Stimulated activated CD4-positive, alpha-beta T cell treated with anti-CD3 and anti-CD28 coated beads, Interleukin-4, amount 100 ng/mL, for 48 hours (primary cell): ENCODE measurements at places on chromosomes 4 and X.

GRCh38 chr4:15765910-15766697 lies 12.0 kb upstream of the CD38 start:
- no peak for DNase-seq

GRCh38 chrX:38515291-38515690 lies 46.1 kb upstream of the TSPAN7 start:
- no peak for DNase-seq

DNA sequence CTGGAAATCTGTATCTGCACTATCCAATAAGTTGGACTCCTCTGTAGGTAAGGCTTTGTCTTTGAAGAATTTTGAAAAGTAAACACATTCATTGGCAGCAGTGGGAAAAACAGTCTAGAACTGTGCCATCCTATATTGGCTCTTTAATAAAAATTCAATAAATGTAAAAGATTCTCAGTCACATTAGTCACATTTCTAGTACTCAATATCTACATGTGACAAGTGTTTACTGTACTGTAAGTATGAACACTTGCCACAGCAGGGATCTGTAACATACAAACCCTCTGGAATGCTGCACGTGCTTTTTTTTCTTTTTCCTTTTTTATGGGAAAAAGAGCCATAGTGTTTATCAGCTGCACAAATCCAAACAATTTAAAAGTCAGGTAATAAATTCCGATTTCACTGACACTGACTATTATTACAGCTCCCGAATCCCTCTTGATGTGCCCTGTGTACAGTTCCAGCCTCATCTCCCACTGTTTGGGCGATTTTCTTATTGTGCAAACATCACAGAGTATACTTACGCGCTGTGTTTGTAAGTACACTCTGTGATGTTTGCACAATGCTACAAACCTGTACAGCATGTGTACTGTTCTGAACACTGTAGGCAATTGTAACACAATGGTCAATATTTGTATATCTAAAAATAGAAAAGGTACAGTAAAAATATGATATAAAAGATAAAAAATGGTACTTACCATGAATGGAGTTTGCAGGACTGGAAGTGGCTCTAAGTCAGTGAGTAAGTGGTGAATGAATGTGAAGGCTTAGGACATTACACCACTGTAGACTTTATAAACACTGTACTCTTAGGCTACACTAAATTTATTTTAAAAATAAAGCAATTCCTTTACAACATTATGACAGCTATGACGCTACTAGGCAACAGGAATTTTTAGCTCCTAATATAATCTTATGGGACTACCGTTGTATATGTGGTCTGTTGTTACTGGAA lies 8.7 kb downstream of the PYURF start:
- DNase-seq: no peak

- DNase-seq: no peak
Measured at GRCh38 chr4:37483610-37484009, 202.6 kb downstream of the RELL1 start.

- DNase-seq: no peak
Measured at GRCh38 chr4:53890461-53890860, 173.9 kb downstream of the CHIC2 start.

DNA sequence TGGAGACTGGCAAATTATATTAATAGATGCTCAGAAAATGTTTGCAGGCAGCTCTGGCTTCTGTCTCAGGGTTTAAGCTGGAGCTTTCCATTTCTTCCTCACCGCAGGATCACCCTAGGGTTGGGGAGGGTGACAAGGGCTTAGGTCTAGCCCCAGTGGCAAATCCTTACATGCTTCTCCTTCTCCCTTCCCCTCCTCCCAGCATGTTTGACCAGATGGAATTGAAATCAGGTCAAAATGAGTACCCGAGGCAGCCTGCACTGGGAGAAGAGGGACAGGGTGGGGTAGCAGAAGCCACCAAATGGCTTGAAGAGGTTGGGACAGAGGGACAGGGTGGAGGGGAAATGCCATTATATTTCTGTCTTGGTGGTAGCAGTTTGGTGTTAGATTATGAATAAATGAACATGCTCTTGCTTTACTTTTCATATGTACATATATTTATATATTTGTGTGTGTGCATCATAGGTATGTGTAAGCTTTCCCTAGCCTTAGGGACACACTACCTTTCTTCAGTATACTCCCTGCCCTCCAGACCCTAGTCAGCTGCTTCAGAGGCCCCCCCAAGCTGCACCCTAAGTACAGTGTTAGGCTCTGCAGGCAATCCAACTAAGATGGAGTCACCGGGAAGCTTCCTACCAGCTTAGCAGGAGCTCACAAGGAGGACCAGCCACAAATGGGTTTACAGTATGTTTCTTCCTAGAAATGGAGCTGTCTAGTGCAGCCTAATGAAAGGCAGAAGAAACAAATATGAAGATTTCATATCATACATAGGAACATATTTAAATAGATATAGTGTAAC lies 1.8 kb downstream of the TMEM35A start:
- DNase-seq: no peak

DNA sequence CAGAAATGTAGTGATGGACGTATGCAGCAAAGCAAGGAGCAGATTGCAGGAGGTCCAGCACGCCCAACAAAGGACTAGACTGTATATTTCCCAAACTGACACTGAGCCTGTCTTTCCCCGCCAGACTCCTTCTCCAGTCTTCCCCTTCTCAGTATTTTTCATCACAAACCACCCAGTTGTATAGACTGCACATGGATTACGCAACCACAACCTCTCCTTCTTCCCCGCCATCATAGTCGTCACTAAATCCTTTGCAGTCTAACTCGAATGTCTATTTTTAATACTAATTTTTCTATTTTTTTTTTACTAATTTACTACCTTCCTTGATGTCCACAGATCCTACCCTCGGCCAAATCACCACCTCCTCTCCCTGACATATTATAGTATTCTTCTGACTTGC lies 105.4 kb downstream of the MTNR1A start:
- DNase-seq: no peak

DNA sequence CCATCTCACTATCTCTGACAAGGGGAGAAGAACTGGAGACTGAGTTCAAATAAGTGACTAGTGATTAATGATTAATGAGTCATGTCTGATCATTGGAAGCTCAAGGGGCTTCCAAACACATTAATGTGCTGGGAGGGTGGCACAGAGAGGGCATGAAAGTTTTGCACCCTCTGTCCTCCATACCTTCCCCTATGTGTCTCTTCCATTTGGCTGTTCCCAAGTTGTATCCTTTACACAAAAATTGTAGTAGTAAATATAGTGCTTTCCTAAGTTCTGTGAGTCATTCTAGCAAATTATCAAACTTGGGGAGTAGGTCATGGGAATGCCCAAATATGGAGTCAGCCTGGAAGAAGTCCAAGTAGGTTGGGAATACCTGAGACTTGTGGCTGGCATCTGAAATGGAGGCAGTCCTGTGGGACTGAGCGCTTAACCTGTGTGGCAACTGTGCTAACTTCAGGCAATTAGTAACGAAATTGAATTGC lies 4.1 kb upstream of the FAM200B start:
- no peak for DNase-seq

- DNase-seq: no peak
Measured at GRCh38 chrX:20654596-20655106, 387.9 kb upstream of the RPS6KA3 start.

DNA sequence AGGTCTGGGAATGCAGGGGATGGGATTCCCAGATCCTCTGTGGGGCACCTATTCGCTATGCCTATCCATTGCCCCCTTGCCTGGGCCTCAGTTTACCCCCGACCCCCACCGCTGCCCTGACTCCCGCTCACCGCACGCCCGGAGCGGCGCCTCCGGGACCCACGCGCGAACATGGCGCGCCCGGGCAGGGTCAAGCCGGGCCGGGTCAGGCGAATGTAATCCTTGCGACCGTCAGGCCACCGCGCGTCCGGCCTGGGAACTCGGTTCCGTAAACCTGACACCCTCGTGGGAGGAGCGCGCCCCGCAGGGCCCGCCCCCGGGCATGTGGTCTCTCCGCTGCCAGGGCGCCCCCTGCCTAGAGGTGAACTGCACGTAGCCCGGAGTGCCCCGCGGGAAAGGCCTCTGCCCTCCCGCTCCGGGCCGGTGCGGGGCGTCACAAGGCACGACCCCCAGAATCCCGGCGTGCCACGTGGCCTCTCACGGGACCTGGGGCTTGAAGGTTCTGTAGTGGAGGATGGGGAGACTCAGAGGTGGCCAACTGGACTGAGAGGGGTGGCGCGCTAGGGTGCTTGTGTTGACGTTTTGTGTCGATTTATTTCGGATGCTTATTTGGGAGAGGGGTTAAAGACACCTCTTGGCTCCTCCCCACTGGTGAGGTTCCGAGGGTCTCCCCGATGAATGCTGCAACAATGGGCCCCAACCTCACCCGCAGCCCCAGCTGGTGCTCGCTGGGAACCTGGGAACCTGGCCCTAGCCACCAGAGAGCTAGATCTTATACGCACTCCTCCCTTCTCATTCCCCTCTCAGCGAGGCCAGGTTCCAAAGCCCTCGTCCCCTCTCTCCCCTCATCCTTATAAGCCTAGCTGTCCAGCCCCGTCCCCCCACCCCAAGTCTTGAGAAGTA lies at the start of gene PRICKLE3:
TSS of gene PRICKLE3 (minus strand) at position 249 of the 903 bp plus-strand sequence. CDS start at position 173, 76 bp downstream.
- peak; percentile 67 for DNase-seq

- DNase-seq: no peak
Measured at GRCh38 chr4:40327340-40327739, 7.8 kb upstream of the CHRNA9 start.

GRCh38 chrX:116490104-116490503 lies 27.3 kb upstream of the CT83 start:
- DNase-seq: no peak

GRCh38 chr4:152281211-152281610 lies 254.7 kb downstream of the FBXW7 start:
- DNase-seq: no peak

DNA sequence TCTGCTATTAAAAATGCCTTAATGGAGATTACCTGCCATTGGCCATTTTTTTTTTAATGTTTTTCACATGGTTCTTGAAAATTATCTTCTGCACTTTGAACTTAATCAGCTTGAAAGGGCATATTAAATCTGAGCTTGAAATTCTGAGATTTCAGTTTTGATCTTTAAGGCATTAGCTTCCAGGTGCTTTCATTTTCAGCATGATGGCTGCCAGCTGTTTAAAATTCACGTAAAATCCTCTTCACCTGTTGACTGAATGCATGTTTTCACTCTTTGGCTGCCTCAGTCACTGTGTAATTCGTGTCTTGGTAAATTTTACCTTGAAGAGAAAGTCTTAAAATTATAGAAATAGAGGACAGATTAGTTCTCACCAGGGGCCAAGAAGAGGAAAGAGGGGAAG lies 39.6 kb downstream of the SMAD1 start:
- no peak for DNase-seq

DNA sequence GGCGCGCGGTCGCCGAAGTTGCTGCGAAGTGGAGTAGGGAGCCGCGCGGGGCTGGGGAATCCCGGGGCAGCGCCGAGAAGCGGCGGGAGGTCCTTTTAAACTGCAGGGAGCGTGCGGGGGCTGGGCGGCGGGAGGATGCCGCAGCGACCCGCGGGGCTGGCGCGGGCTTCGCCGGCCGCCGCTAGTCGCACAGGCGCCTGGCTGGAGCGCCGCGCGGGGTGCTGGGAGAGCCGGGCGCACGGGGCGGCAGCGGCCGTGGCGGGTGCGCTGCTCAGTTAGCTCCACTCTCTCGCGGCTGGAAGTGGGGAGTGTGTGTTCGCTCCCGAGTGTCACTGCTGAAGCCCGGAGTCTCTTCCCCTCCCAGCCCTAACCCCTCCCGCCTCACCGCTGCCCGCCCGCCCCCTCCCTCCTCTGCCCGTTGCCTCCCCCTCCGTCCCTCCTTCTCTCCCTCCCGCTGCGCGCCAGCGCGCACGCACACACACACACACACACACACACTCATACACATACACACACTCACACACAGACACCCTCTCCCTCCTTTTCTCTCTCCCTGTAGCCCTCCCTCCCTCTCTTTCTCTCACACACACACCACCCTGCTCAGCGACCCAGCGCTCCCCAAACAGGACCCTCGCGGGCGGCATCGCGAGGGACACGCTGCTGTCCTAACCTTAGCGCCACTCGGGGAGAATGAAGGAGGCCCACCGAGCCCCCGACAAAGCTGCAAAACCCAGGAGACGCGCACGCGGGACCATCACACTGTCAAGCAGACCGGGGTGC lies at the start of gene NDNF:
TSS of gene NDNF (minus strand) at position 312 of the 780 bp plus-strand sequence. CDS start 26,698 bp downstream, outside the sequence.
- no peak for DNase-seq

- no peak for DNase-seq
Measured at GRCh38 chr4:49000806-49001205, 14.7 kb downstream of the CWH43 start.

DNA sequence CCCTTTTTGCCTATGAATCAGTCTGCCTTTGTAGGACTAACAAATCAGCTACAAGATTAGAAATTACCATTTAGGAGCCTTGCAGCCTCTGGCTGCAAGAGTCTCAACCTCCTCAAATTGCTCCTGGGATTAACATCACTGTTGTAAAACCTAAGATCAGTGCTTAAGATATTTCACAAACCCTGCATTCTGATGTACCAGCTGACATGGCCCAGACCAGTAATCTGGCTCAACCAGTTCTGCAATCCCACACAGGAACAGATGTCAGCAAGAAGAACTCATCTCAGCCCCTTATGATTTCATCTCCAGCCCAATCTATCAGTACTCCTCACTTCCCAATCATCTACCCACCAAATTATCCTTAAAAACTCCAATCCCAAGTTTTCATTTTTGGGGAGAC lies 32.5 kb upstream of the AADAT start:
- no peak for DNase-seq

GRCh38 chrX:10111364-10112148 lies 45.2 kb upstream of the CLCN4 start:
- peak; percentile 32 for DNase-seq
